Stimulated activated CD4-positive, alpha-beta T cell treated with anti-CD3 and anti-CD28 coated beads, Interleukin-1b, Interleukin-23, amount 100 ng/mL, for 1 hour (primary cell): ENCODE measurements at places on chromosomes 1 and 21.

DNA sequence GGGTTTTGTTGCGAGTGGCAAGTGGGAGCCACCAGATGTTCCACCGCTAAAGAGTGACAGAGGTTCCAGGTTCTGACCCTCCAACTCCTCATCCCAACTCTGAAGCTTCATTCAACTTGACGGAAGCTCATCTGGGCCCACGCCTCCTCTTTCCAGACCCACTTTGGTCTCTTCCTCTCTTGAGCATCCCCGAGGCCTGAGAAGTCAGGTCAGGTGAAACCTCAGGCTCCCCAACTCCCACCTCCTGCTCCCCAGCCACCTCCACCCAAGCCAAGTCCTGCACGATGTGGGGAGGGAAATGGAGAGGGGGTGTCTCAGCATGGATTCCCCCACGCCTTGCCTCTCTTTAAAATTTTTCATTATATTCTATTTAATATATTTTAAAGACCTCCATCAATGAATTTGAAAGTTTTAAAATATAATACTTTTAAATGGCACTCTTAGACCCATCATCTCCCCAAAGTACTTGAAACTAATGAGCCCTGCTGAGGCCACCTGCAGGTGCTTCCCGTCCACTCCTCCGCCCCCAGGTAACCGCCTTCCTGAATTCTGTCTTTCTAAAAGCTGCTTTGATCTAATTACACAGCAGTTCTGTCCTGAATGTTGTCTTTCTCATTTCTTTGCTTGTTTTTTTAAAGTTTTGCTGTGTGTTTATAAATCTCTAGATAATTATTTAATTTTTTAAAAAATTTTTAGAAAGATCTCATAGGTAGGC lies 238.1 kb downstream of the KAZN start:
- DNase-seq = no peak

DNA sequence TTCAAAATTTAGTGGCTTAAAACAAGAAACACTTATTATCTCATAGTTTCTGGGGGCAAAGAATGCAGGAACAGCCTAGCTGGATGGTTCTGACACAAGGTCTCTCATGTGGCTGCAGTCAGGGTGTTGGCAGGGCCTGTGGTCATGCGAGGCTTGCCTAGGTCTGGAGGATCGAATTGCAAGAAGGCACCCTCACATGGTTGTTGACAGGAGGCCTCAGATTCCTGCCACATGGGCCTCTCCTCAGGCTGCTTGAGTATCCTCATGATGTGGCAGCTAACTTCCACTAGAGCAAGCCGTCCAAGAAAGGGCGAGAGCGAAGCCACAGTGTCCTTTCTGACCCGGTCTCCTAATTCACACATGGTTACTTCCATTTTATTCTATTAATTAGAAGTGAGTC lies 6.2 kb upstream of the NRIP1 start:
- no peak for DNase-seq

DNA sequence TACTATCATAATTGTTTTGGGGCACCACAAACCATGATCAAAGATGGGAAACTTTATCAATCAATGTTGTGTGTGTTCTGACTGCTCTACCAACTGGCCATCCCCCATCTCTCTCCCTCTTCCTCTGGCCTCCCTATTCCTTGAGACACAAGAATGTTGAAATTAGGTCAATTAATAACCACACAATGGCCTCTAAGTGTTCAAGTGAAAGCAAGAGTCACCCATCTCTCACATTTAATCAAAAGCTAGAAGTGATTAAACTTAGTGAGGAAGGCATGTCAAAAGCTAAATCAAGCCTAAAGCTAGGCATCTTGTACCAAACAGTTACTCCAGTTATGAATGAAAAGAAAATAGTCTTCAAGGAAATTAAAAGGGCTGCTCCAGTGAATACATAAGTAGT lies 390.3 kb upstream of the NFIA start:
- DNase-seq = no peak

DNA sequence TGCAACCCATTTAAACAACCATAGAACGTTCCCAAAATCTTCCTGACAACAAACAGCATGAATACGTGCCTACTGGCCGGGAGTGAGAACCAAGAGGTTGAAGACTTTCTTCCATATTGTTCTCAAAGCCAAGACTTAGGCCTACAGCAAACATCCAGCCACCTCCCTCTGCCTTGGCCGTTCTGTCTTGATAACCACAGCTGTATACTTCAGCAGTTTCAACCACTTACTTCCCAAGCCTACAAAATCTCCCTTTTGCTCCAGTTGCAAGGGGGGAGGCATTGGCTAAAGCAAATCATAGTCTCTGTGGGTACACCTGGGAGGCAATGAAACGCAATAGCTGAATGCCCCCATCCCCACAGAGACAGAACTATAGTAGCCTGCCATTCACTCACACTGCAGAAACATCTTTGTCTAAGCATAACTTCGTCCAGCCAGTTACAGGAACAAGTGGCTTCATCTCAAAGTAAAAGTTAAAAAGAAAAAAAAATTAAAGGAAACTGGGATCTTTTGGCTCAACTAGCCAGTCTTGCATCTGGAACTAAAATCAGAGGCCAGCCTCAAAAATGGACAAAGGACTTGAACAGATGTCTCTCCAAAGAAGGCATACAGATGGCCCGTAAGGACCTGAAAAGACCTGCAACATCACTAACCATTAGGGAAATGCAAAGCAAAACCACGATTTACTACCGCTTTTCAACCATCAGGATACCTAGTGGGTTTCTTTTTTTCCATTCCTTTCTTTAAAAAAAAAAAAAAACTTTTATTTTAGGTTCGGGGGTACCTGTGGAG lies 186.0 kb downstream of the PSMG1 start:
- no peak for DNase-seq
